ENCODE measurements at places on chromosomes 6 and 20.

GRCh38 chr6:170224694-170225660 is 65.9 kb downstream of the DLL1 start:
- no peak overlapping the region for H3K27ac ChIP-seq
- H3K27me3 ChIP-seq, result no peaks in the 10 kb centered on the region
- no peak overlapping the region for H3K4me3 ChIP-seq
- H3K4me1 ChIP-seq, result peaks cover 28% of the 10 kb centered on the region

DNA sequence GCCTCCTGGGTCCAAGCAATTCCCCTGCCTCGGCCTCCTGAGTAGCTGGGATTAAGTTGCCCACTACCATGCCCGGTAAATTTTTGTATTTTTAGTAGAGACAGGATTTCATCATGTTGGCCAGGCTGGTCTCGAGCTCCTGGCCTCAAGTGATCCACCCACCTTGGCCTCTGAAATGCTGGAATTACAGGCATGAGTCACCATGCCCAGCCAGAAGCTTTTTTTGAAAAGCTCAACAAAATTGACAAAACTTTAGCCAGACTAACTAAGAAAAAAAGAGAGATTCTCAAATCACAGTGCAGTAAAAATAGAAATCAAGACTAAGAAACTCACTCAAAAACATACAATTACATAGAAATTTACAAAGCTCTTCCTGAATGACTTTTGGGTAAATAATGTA is 420.6 kb downstream of the COL12A1 start:
- no peak for DNase-seq
- H3K4me1 ChIP-seq, result no peaks in the 10 kb centered on the region
- no peak overlapping the region for H3K27ac ChIP-seq
- H3K27me3 ChIP-seq, result no peaks in the 10 kb centered on the region
- no peak overlapping the region for H3K4me3 ChIP-seq
- H3K36me3 ChIP-seq, result no peaks in the 10 kb centered on the region

DNA sequence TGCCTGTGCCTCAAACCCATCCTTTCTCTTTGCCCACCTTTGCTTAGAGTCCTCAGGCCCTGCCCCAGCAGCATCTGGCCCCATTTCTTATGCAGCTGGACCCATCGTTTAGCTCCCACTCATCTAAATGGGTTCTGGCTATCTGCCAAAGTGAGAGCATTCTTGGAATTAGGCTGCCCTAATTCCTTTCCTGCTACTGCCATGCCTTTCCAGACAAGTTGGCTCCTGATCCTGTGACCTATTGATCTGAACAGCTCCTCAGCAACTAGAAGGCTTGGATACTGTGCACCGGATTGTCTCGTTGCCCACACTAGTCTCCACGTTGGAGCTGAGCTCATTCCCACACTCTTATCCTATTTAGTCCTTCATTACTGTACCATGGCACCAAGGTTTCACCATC is 22.9 kb downstream of the DZANK1 start:
- no peak for DNase-seq
- H3K36me3 ChIP-seq, result no peaks in the 10 kb centered on the region
- no peaks in the 10 kb centered on the region for H3K4me1 ChIP-seq
- H3K4me3 ChIP-seq, result no peak overlapping the region

- no peaks in the 10 kb centered on the region for H3K27me3 ChIP-seq
- DNase-seq, result no peak
- H3K4me1 ChIP-seq, result no peaks in the 10 kb centered on the region
- no peak overlapping the region for H3K4me3 ChIP-seq
- no peak overlapping the region for H3K27ac ChIP-seq
- no peaks in the 10 kb centered on the region for H3K36me3 ChIP-seq
Measured at GRCh38 chr6:119856136-119856535, 506.6 kb upstream of the MAN1A1 start.

- no peak overlapping the region for H3K27ac ChIP-seq
- no peaks in the 10 kb centered on the region for H3K27me3 ChIP-seq
- no peak overlapping the region for H3K4me3 ChIP-seq
- DNase-seq, result no peak
Measured at GRCh38 chr6:273551-274058, 18.7 kb upstream of the DUSP22 start.

- H3K36me3 ChIP-seq, result no peaks in the 10 kb centered on the region
- H3K4me3 ChIP-seq, result no peak overlapping the region
- DNase-seq, result no peak
- H3K27me3 ChIP-seq, result no peaks in the 10 kb centered on the region
- no peak overlapping the region for H3K27ac ChIP-seq
- no peaks in the 10 kb centered on the region for H3K4me1 ChIP-seq
Measured at GRCh38 chr6:40187535-40188144, 253.4 kb upstream of the MOCS1 start.

GRCh38 chr6:122511193-122511924 is 39.8 kb upstream of the SERINC1 start:
- no peaks in the 10 kb centered on the region for H3K27me3 ChIP-seq
- no peak overlapping the region for H3K27ac ChIP-seq
- H3K4me1 ChIP-seq, result no peaks in the 10 kb centered on the region
- H3K4me3 ChIP-seq, result no peak overlapping the region

- peaks cover 5% of the 10 kb centered on the region for H3K4me1 ChIP-seq
- DNase-seq, result no peak
- H3K27ac ChIP-seq, result peak overlapping the region; percentile 86
- no peaks in the 10 kb centered on the region for H3K36me3 ChIP-seq
- H3K4me3 ChIP-seq, result no peak overlapping the region
Measured at GRCh38 chr20:17896771-17897369, 71.7 kb downstream of the SNX5 start.

Measured in vagina (tissue), 2 donors.